ENCODE measurements at places on chromosomes 4 and X. TPM values are rescaled to one million over a fixed set of nuclear protein-coding genes. Genes with fewer than 3 reads are reported as not detected.

The GAGE12E gene
- not detected for total RNA-seq

The UNC5C gene
- not detected for total RNA-seq

The CLDN22 gene
- total RNA-seq, result not detected

The RASSF6 gene
- not detected for total RNA-seq

The XAGE2 gene
- not detected for total RNA-seq

GRCh38 chrX:13721371-13721770 lies 13.0 kb downstream of the TRAPPC2 start:
- no peak for DNase-seq

- no peak for DNase-seq
Observed at GRCh38 chr4:18847249-18847890, 825.8 kb upstream of the LCORL start.

GRCh38 chr4:139770361-139770760 lies 104.7 kb downstream of the MGST2 start:
- no peak for DNase-seq

DNA sequence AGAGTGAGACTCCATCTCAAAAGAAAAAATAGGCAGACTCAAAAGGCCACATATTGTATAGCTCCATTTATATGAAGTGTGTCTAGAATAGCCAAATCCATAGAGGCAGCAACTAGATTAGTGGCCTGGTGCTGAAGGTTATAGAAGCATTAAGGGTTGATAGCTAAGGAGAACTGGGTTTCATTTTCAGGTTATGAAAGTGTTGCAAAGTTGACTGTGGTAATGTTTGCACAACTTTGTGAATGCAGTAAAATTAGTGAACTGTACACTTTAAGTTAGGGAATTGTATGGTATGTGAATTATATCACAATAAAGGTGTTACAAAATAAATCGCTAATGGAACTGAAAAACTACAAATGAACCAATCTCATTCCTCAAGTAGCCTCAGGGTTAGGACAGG lies 28.3 kb downstream of the TXLNG start:
- DNase-seq, result no peak

GRCh38 chrX:134533952-134534351 lies 74.0 kb downstream of the HPRT1 start:
- no peak for DNase-seq

DNA sequence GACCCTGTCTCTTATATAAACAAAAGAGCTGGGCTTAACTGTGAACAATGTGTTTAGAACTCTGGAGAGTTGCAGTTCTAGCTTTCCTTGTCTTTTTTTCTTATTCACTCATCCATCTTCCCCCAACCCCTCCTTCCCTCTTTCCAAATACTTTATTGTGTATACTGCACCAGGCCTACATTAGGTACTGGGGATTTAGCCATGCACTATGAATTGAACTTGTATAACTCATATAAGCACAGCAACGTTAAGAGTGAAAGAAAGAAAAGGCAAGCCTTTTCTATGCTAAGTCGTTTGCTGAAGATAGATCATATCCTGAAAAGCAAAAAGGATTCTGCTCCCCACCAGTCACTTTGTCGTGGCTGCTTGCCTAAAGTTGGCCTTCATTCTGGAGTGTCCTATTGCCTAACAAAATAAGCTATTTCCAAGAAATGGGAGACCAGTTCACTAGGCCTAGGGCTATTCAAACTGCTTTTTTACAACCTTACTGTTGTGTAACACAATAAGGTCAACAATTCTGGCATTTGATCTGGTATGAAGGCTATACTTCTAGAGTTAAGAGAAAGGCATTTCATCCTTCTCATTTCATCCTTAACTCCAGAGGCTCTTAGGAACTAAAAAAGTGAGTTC lies 32.2 kb downstream of the CCNI start:
- DNase-seq, result no peak

DNA sequence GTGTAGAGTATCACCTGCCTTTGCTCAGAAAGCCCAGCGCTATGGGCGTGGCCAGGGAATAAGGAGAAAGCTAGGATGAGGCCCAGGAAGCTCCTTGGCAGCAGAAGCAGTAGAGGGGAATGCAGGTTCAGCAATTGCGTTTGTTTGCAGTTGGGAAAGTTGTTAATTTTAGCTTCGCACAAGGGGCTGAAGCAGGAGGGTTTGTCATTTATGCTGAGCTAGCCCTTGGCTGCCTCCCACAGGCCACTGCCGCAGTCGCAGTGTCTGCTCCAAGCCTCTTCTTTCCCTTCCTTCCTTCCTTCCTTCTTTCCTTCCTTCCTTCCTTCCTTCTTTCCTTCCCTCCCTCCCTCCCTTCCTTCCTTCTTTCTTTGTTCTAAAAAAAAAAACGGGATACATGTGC lies 21.5 kb downstream of the FRMPD3 start:
- no peak for DNase-seq

DNA sequence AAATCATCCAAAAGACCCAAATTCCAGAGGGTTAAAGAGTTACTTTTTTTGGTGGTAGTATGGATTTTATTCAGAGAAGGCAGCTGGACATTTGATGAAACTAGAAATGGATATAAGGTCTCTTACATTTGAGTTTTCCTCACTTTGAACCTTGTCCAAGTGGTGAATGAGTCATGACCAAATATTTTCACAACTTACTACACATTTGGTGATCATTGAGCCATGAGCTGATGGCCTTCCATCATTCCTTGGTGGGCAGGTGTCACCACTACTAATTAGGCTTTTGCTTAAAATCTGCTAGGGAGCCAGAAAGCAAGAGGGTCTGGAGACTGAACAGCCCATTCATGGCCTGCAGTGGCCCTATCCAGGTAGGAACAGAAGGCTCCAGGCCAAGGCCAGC lies 620.2 kb upstream of the INTU start:
- no peak for DNase-seq

DNA sequence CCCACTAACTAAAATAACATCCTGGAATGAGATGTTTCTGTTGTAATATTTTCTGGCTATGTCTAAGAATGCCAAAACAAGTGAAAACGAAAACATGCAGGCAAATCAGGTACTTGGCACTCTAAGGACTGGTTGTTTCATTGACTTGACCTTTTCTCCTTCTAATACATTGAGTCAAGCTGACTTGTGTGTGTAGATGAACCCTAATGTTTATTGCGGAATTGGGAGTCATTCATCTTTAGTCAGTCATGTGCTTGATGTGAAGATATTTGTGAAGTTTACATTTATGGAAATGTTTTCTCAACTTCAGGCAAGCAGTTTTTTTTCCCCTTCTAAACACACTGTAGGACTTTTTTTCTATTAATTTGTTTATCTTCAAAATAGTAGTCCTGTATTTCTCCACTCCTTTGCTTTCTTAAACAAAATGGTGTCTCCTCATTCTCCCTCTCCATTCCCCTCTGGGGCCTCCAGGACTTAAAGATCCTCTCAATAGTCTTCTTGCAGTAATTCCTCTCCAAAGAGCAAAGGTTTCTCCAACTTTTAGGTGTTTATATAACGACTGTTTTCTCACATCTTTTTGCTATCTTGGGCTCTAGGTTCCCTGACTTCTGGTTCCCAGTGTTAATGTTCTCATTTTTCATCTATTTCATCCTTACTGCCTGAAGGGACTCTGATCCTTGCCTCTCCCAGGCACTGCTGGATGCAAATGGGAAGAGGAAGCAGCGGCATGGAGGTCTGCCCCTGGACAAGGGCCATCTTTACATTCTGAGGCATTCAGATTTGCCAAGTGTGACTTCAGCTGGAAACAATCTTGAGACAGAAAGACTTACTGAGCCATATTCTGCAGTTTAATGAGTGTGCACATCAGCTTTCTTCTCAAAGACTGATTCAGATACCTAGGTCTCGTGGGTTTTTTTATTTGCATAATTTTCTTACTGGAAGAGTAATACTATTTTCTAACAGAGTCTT lies 166.4 kb downstream of the ARHGAP6 start:
- DNase-seq, result no peak

DNA sequence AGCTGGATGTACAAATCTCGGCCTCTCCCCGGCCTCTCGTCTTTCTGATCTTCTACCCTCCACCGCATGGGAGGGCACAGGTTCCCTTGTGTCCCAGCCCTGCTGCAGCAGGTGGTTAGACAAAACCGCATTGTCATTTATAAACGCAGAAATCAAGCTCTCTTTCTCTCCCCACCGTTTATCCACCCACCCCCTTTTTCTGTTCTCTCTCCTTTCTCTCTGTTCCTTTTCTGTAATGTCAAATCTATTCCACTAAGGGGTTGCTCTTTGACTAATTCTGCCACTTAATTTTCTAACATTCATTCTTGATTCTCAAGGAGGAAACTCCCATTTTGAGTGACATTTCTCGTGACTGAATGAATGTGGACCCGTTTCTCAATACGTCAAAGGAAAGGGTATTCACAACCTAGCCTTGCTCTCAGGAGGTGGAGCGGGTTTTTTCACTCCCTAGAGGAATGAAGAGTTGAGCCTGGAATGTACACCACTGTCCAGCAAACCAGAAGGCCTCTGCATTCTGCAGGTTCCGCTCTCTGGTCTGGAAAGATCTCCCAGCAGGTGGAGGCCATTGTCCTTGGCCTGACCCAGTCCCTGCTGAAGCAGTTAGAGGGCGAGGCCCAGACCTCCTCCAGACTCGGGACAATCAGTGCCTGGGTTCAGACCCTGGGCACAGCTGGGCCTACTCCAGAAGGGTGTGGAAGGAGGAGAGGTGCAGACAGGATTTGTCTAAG lies 70.9 kb upstream of the ENPP6 start:
- peak; percentile 48 for DNase-seq

GRCh38 chr4:170051402-170051801 lies 25.2 kb upstream of the MFAP3L start:
- no peak for DNase-seq

GRCh38 chr4:76016393-76016792 lies 6.9 kb downstream of the CXCL10 start:
- DNase-seq, result no peak

DNA sequence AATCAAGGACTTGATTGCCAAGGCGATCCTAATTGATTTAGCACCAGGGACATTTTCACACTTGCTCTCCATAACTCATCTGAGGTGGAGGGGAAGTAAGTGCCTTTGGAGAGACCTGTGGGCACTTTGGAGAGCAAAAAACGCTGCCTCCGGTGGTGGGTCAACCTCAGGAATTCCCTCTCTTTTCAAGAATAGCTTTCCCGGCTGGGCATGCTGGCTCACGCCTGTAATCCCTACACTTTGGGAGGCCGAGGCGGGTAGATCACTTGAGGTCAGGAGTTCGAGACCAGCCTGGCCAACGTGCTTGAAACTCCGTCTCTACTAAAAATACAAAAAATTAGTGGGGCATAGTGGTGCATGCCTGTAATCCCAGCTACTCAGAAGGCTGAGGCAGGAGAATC lies 49.2 kb downstream of the PRPS1 start:
- DNase-seq, result no peak

DNA sequence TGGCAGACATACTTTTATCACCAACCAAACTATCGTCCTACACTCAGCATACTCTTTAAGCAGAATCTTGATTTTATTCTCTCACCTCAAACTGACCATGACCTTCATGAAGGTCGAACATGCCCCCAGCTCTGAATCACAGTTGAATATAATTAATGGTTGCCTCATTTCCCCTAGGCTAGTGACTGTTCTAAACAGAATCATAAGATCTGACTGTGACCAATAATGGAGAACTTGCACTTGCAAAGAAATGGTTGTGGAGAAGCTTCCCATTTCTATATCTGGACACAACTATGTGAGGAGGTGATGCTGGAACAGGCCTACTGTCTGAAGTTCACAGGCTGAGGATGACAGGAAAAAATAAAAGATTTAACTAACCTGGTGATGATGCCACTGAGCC lies 85.1 kb downstream of the PDGFC start:
- no peak for DNase-seq

GRCh38 chr4:183989931-183990330 lies 84.8 kb downstream of the STOX2 start:
- no peak for DNase-seq

GRCh38 chrX:43481576-43481975 lies 174.5 kb upstream of the MAOA start:
- DNase-seq, result no peak

GRCh38 chr4:55364691-55365344 lies 18.8 kb downstream of the SRD5A3 start:
- no peak for DNase-seq

DNA sequence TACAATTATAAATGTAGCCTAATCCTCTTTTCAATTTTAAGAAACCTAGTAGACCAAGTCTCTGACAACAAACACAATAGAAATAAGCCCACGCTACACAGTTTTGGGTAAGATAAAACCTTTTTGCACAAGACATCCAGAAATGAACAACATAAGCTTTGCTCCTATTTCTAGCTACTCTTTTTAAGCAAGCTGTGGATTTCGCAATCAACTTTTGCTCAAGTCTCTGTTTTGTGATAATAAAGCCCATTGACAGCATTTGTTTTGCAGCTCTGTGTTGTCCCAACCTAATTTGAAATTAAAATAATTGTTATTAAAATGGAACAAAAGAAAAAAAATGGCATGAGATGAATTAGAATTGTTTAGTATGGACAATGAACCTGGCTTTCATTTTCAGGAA lies 287.9 kb upstream of the PUDP start:
- no peak for DNase-seq

DNA sequence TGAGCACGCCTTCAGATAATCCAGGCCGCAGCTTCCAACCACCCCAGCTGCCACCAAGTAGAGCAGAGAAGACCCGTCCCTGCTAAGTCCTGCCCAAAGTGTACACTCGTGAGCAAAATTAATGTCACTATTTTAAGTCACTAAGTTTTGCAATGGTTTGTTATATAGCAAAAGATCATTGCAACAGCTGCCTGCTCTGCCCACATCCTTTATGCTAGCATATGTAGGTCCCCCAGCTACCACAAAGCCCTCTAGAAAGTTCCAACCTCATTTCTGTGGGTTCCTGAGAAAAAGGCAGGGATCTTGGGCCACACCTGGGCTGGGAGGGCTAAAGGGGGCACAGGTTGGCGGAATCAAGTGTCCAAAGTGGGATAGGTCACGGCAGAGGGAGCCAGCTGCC lies 346.9 kb downstream of the BCOR start:
- DNase-seq, result peak; percentile 38

DNA sequence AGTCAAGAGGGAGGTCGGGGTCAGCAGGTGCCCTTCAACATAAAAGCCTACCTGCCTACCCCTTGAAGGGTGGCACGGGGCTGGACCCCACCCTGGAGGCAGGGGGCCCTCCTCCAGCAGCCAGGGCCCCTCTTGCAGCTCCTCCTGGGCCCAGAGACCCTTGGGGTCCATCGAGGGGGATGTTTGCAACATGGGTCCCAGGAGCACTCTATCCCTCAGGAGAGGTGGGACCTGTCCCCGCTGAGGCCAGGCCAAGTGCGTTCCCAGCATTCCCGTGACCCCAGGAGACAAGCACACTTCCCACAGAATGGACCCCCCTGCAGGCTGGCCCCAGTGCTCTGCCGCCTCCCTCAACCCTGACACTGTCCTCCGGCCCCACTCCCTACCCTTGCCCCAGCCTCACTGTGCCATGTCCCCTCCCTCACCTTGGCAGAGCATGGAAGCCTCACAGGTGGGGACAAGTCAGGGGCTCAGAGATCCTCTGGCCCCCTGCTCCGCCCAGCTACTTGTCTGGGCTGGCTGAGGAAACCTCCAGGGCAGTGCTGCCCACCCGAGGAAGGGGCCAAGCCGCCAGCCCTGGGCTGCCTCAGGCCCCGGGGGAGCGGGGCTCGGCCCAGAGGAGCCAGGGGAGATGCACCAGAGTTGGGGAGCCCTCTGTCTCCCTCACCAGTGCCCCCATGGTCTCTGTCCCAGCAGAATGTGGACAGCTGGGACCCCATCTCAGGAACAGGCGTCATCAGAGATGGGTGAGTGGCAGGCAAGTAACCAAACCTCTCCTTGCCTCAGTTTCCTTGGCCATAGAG lies 2.2 kb downstream of the MXD4 start:
- no peak for DNase-seq

- peak; percentile 50 for DNase-seq
Observed at GRCh38 chr4:113760094-113760794, 1.3 kb downstream of the CAMK2D start.

GRCh38 chrX:34873500-34874225 lies 68.9 kb upstream of the FAM47B start:
- DNase-seq, result no peak

Data from activated CD8-positive, alpha-beta T cell treated with anti-CD3 and anti-CD28 coated beads, Interleukin-2, amount 10 ng/mL, durations not matched to agents 7 days and 5 days (primary cell).